ENCODE measurements at places on chromosomes 12 and 14.

- no peak for DNase-seq
Measured at GRCh38 chr12:131038961-131039950, 85.5 kb downstream of the ADGRD1 start.

DNA sequence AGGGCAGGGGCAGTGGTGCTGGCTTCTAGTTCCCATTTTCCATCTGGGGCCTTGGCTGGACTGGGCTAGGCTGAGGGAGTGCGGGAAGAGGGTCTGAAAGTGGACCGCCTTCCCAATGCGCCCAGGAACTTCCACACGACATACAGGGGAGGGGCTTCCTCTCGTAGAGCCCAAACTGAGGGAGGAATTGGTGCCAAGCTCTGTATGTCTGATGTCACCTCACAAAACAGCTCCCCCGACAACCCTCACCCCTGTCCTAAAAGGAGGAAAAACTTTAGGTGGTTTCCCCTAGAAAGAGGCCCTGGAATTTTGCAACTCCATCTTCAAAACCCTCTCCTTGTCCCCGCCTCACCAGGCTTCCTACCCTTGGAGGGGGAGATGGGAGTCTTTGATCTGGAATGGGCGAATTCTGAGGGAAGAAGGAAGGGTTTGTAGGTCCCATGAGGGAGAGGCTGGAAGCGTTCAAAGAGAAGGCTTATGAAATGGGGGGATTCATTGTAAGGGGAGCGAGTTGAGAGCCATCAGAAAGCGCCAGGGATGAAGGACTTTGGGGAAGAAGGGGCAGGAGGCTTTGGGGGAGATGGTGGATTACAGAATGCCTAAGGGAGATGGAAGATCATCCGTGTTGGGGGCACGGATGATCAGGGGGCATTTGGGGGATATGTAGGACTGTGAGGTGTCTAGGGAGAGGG, 844 bp downstream of the GLTP start:
- no peak for DNase-seq

- no peak for DNase-seq
Measured at GRCh38 chr12:42278128-42278510, 40.1 kb upstream of the YAF2 start.

- no peak for DNase-seq
Measured at GRCh38 chr12:2462087-2462486, 332.7 kb upstream of the FKBP4 start.

DNA sequence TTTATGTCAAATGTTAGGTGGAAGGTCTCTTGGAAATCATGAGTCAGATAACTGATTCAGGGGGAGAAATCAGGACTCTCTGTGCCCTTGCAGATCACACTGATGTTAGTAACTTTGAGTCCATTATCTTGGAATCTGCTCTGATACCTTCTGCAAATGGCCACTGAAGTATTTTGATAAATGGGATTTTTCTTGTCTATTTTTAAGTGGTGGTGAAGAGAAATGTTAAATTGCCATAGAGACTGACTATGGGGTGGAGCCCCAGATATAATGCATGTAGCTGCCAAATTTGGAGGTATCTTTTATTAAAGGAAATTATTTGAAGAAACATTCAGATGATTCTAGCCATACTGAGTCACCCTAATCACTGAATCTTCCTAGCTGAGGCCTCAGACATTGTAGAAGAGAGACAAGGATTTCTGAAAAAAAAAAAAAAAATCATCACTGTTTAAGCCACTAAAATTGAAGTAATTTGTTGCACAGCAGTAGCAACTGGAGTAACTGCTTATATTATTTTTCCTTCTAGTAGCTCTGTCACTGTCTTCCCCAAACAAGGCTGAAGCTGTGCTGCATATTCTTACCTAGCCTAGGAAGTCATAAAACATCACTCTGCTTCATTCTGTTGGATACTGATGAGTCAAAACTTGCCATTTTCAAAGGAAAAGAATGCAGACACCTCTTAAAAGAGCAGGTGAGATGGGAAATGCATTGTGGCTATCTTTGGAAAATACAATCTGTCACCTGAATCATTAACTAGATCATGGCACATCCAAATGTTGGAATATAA, 36.0 kb upstream of the CLEC14A start:
- no peak for DNase-seq

GRCh38 chr14:64757601-64758000, 53.4 kb downstream of the PLEKHG3 start:
- DNase-seq = no peak

DNA sequence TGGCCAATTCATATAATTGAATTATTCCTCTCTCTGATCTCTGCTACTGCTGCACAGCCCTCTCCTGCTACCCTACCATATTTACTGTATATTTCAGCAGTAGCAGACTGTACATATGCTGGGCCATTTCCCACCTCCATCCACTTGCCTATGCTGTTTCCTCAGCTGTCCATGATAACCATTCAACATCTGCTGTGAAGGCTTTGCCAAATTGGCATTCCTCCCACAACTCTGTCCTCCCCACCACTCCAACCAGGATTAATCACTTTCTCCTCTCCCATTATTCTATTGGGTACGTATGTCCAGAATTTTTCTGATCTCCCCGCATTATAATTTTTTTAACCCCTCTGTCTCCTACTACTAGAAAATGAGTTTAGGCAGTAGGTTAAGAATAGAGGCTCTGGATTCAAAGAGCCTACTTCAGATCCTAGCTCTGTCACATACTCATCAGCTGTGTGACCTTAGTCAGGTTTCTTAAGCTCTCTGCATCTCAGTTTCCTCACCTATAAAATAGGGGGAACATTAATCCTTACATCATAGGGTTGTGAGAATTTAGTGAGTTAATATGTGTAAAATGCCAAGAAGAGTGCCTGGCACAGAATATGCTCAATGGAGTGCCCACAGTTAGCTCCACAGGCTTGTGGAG, 123.3 kb downstream of the KICS2 start:
- no peak for DNase-seq

GRCh38 chr12:3596703-3597415, 105.9 kb downstream of the PRMT8 start:
- no peak for DNase-seq

GRCh38 chr14:64293976-64294671, at the start of gene ESR2:
ESR2 (minus strand) TSS chr14:64294371; CDS start chr14:64282985, 11,386 bp downstream.
- DNase-seq = peak; percentile 43

- DNase-seq = no peak
Measured at GRCh38 chr12:91367234-91367849, 184.7 kb upstream of the DCN start.
